CD4-positive, alpha-beta T cell treated with Interleukin-17A for 4 hours (primary cell): ENCODE measurements at places on chromosomes 4 and X.

DNA sequence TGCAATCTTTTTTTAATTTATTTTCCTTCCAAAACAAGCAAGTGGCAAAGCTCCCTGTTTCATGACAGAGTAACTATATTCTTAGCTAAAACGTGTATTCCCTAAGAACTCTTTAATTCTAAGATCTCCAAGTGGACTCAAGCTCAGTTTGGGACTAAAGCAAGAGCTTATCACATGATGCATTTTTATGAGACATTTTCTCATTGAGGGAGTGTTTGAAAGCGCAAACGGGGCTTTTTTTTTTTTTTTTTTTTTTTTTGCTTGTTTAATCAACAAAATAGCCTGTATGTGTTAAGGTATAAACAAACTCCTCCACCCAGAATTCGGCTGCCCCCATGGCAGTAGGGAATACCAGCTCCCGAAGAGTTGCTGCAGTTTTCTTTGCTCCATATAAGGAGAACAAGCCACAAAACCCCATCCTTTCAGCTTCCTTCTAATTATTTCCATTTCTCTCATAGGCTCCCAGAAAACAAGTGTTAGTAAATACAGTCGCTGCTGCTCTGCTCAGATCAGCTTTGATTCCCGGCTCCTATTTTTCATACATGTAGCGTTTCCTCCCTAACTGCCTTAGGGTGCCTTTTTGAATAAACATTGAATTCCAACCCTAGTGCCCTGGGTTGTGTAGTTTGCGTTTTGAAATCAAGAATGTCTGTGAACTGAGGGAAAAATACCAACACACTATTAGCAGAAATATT is 669 bp upstream of the PPARGC1A start:
- no peak for DNase-seq

DNA sequence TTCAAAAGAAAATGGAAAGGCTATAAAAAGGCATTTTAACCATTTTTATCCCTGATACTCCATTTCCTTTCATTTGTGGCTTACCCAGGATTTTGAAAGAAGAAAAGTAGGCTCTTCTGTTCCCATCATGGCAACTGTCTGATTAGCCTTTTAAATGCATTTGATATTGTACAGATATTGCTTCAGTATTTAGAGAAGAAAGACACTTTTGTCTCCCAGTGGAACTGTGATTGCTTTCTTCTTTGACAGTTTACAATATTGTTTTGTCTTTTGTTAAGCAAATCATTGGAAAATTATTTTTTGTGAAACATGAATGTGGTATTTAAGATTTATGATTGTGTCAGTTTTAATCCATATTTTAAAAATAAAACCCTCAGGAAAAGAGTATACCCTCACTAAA is 297.4 kb upstream of the TACR3 start:
- DNase-seq = no peak

- no peak for DNase-seq
These were observed 119.0 kb upstream of the HCCS start for GRCh38 chrX:10992110-10992509.

GRCh38 chr4:18568600-18568999 is 547.0 kb upstream of the LCORL start:
- no peak for DNase-seq

DNA sequence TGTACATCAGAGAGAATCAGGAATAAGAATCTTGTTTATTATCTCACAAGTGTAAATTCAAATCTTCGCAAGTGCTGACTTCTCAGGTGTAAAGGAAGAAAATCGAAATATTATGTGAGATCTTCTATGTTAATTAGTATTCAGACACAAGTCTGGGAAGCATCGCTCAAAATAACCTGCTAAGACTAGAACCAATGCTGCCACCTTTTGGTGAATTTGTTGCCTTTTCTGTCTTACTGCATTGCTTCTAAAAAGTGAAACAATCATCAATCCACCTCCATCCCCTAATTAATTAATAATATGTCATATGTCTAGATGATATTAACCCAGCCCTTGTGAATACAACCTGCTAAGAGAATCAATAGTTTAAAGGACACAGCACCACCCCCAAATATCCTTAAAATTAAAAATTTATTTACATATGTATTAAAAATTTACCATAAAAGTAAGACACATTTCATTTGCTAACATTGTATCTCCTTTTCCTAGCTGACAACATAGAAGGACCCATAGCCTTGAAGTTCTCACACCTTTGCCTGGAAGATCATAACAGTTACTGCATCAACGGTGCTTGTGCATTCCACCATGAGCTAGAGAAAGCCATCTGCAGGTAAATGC is 3.5 kb downstream of the EPGN start:
- peak; percentile 29 for DNase-seq

GRCh38 chr4:152729466-152729865 is 49.7 kb upstream of the TMEM154 start:
- DNase-seq = no peak

- DNase-seq = no peak
These were observed 1.1 kb upstream of the DKK2 start for GRCh38 chr4:107037199-107037584.

DNA sequence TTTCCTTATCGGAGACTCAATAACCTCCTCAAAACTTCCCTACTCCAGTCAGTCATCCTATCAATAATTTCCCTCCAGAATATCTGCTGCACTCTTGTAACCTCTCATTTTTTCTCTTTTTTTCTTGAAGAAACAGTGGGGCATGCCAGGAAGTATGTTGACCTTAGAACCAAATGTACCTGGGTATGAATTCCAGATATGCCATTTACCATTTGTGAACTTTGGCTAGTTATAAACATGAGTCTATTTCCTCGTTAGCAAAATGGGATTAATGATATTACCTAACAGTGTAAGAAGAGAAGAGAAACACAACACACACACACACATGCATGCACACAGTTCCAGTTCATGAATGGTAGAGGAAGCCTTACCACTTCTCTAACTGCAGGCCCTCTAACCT is 578.2 kb downstream of the FAM133A start:
- DNase-seq = no peak

DNA sequence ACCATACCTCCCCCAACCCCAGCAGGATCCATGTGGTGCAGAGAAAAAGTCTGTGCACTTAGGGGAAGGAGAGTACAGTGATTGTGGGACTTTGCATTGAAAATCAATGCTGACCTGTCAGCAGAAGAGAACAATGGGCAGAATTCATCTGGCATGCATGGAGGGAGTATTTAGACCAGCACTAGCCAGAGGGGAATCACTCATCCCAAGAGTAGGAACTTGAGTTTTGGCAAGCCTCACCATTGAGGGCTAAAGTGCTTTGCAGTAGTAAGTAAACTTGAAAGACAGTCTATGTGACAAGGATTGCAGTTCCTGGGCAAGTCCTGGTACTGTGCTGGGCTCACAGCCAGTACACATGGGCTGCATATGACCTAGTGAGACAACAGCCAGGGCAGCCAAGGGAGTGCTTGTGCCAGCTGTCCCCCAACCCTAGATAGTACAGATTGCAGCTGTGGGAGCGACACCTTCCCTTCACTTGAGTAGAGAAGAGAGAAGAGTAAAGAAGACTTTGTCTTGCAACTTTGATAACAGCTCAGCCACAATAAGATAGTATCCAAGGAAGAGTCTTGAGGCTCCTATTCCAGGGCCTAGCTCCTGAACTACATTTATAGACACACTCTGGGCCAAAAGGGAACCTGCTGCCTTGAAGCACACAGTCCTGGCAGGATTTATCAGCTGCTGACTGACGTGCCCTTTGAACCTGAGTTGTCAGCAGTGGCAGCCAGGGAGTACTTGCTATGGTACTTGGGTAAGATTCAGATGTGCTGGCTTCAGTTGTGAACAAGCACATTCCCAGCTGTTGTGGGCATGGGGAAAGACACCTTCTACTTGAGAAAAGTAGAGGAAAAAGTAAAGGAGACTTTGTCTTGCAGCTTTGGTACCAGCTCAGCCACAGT is 48.7 kb downstream of the HDX start:
- DNase-seq = no peak

- DNase-seq = no peak
These were observed 11.4 kb downstream of the FAM120C start for GRCh38 chrX:54171527-54172250.

GRCh38 chr4:125551967-125552366 is 237.2 kb downstream of the FAT4 start:
- no peak for DNase-seq

DNA sequence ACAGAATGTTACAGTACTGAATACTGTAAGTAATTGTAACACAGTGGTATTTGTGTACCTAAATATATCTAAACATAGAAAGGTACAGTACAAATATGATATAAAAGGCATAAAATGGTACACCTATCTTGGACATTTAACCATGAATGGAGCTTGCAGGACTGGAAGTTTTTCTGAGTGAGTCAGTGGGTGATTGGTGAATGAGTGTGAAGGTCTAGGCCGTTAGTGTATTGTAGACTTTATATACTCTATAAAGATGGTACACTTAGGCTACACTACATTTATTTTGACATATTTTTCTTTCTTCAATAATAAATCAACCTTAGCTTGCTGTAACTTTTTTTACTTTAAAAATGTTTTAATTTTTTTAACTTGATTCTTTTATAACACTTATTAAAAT is 422.5 kb upstream of the FSTL5 start:
- no peak for DNase-seq

- no peak for DNase-seq
These were observed 223.7 kb downstream of the FGF13 start for GRCh38 chrX:138487866-138488265.

GRCh38 chrX:53716328-53717088 is 30.0 kb upstream of the HUWE1 start:
- DNase-seq = peak; percentile 61

- no peak for DNase-seq
These were observed 169.2 kb downstream of the SHOX start for GRCh38 chrX:799808-800207.

DNA sequence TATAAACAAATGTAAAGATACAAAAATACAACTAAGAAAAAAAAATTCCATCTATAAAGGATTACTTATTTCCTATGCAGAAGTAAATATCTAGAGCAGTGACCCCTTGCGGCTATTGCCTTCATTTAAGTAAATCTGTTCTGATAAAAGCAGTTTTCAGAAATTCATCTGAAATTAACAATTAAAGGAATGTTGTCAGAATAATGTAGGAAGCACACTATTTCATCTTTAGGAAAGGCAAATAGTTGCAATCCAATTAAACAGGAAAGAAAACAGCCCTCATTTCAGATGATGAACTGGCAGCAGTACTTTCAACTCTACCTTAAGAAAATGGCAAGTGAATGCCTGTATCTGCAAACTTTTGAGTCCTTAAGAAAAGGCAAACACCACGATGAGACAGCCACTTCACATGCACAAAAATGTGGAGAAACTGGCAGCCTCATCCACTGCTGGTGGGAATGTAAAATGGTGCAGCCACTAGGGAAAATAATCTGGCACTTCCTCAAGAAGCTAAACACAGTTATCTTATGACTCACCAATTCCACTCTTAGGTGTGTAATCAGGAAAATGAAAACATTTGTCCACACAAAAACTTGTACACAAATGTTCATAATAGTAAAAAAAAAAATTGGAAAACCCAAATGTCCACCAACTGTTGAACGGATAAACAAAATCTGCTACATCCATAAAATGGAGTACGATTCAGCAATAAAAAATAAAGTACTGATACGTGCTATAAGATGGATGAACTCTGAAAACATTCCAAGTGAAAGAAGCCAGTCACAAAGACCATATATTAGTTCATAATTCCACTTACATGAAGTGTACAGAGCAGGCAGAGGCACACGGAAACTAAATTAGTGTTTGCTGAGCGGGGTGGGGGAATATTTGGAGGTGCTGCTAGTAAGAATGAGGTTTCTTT is 2.0 kb upstream of the THAP9 start:
- DNase-seq = peak; percentile 26

DNA sequence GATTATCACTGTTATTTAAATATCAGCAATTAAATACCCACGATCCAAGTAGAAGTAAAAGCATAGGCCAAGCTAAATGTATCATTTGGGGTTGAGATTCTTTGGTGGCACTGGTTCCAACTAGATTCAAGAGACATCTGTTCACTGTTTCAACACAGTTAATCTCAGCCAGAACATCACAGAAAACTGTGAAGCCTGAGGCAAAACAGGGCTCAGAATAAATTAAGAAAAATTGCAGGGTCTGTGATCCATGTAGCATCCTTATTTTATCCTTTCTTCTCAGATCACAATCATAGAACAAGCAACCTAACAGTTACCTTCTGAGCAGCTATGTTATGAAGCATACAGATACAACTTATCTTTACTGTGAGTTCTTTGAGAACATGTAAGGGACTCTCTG is 23.7 kb downstream of the YTHDC1 start:
- no peak for DNase-seq

DNA sequence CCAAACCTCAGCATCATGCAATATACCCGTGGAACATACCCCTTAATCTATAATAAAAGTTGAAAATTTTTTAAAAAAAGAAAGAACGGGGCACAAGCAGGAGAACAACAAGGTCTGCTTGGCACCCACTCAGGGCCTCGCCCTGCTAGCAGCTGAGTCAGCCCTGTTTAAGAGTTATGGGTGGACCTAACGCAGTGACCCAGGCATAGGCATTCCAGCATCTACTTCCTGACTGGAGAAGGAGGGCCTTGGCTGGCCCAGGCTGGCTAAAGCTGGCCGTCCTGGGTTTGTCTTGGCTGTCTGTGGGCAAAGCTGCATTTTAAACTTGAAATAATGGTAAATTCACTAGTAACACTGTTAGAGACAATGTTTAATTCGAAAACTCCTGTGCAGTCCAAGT is 236.7 kb upstream of the PGRMC2 start:
- no peak for DNase-seq

DNA sequence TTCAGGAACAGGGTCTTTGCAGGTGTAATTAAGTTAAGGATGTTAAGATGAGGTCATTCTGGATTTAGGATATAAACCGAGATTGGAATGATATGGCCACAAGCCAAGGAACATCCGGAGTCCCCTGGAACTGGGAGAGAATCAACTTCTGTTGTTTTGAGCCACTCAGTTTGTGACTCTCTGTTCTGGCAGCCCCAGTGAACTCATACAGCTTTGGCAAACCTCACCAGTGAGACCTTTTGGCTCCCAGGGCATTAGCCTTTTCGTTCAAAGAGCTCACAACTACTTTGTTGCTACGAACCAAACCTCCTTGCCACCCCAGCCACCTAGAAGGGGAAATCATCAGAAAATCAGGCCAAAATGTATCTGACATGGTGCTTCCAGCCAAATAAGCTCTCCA is 80.4 kb downstream of the MTMR1 start:
- no peak for DNase-seq

DNA sequence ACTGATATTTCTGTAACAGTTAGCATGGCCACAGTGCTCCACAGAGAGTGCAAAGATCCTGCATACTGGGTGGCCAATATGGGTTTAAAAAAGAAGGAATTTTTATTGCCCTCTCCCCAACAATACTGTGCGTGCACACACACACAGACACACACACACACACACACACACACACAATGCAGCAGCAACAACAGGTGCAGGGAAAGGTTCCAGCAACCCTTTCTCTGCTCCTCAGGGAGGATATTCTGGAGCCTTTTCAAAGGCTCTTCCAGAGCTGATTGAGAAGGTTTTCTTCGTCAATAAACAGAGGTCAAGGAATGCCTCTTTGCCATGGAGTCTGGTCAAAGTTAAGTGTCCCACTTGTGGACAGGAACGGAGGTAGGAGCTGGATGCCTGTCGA is 84.8 kb upstream of the ZFP42 start:
- DNase-seq = no peak

GRCh38 chr4:151658959-151659600 is 101.7 kb downstream of the GATB start:
- DNase-seq = no peak

GRCh38 chr4:89404530-89404929 is 96.9 kb upstream of the GPRIN3 start:
- no peak for DNase-seq
